Activated T-helper 1 cell treated with anti-CD3 and anti-CD28 coated beads, Interleukin-12 subunit alpha, Interleukin-12 subunit beta, Interleukin-2, Interleukin-4 antibody, amounts not matched to agents 30 ng/mL and 10 ng/mL and 1 ng/mL, durations not matched to agents 14 hours and 24 hours and 36 hours (primary cell): ENCODE measurements at places on chromosomes 11 and 22. TPM values are rescaled to one million over a fixed set of nuclear protein-coding genes. Genes with fewer than 3 reads are reported as not detected.

Gene OTOG
- not detected in 2 replicates for total RNA-seq

Gene CATSPERZ
- total RNA-seq, result 0.47 TPM in 1 of 2 replicates, not detected in the other

Gene RNF215
- total RNA-seq, result 10.3 and 13.2 TPM in 2 replicates

Gene SCGB1D2
- not detected in 2 replicates for total RNA-seq

Gene OR5A1
- total RNA-seq, result not detected in 2 replicates

Gene CRYAB
- total RNA-seq, result not detected in 2 replicates

Gene FGF19
- total RNA-seq, result not detected in 2 replicates

DNA sequence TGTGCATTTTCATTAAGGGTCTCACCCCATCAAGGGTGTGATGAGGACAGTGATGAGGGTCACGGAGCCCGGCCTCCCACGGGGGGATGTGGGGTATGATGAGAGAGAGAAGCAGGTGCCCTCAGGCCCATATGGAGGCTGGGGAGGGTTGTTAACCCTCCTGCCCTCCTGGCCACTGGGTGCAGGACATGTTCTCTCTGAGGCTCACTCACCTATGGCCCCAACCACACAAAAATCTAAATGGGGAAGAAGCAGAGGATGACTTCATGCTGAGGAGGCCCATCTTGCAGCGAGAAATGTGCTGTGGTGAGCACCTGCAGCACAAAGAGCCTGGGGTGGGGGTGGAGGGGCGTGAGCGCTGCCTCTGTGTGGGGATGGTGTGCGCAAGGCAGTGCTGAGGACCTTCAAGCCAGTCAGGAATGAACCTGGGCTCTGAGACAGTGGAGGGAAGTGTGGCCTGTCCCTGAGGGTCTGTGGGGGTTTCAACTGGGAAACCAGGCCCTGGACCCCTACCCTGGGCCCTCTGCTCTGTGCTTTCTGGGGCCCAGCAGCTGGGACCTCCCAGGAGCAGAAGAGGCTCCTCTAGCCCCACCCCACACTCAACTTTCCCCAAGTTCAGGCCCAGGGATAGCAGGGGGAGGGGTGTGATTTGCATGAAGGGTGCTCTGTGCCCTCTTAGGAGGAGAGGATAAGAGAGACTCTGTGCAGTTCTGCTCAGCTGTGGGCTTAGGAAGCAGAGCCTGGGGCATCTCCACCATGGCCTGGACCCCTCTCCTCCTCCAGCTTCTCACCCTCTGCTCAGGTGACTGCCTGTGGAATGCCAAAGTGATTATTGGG is 43.0 kb upstream of the TOP3B start:
- H3K27me3 ChIP-seq, result no peaks in the 10 kb centered on the region
- no peaks in the 10 kb centered on the region for H3K4me1 ChIP-seq
- DNase-seq, result no peak
- no peaks in the 10 kb centered on the region for H3K36me3 ChIP-seq
- H3K4me3 ChIP-seq, result no peak overlapping the region

DNA sequence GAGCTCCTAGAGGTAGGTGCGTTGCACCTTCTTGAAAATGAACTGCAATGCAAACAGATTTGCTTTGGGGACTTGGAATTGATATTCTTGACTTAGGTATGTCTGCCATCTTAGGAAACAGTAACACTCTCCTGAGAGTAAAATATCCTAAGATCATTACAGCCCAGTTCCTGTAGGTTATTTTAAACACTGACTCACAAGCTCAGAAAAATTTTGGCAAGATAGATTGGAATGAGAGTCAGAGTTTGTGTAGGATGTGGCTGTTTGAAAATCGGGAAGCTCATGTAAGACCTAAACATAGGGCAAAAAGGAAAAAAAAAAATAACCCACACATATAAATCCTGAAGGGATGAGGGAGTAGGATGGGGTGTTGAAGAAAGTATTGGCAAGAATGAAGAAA is 377.0 kb upstream of the LRRC4C start:
- DNase-seq, result no peak
- H3K36me3 ChIP-seq, result no peaks in the 10 kb centered on the region
- no peak overlapping the region for H3K4me3 ChIP-seq
- H3K4me1 ChIP-seq, result no peaks in the 10 kb centered on the region

DNA sequence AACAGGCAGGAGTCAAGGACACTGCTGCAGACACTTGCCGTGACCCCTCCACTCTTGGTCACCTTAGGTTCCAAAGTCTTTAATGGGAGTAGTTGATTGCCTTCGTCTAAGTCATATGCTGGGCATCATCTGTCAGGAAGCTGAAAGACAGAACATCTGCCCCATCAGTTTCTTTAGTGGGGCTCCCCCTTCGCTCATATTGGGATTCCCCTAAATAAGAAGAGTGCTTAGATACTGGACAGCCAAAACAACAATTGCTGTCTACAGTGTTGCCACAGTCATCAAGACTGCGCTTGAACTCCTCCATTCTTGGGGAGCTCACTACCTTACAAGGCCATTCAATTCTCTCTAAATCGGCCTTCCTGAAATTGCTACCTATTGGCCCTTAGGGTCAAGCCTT is 58.5 kb downstream of the UBASH3B start:
- H3K4me3 ChIP-seq, result no peak overlapping the region
- H3K27me3 ChIP-seq, result peaks cover 10% of the 10 kb centered on the region
- no peak for DNase-seq
- no peaks in the 10 kb centered on the region for H3K36me3 ChIP-seq
- no peak overlapping the region for H3K27ac ChIP-seq
- H3K4me1 ChIP-seq, result peaks cover 14% of the 10 kb centered on the region

DNA sequence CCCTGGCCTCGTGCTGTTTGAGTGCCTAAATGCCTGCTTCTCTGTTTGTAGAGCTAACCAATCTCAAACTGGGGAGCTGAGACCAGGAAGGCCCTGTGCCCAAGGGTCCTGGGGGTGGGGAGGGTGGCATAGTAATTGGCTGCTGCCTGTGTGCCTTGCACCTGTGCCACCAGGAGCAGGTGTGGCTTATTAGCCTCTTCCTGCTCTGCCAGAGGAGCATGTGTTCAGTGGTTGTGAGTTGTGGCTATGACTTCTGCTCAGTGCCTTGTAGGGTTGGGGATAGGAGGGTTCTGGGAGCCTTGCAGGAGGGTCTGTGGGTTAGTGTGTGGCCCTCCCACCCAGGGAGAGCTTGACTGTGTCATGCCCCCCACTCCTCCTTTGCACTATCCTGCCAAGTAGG is 109.2 kb downstream of the ZBTB16 start:
- peaks cover 63% of the 10 kb centered on the region for H3K4me1 ChIP-seq
- H3K4me3 ChIP-seq, result no peak overlapping the region

GRCh38 chr11:2383852-2384804 is 7.0 kb downstream of the CD81 start:
- no peaks in the 10 kb centered on the region for H3K27me3 ChIP-seq
- peaks cover 5% of the 10 kb centered on the region for H3K36me3 ChIP-seq
- peaks cover 25% of the 10 kb centered on the region for H3K4me1 ChIP-seq

- no peak overlapping the region for H3K4me3 ChIP-seq
- H3K27ac ChIP-seq, result no peak overlapping the region
- DNase-seq, result no peak
Observed at GRCh38 chr11:99565333-99565732, 544.6 kb downstream of the CNTN5 start.

- no peak overlapping the region for H3K4me3 ChIP-seq
- no peaks in the 10 kb centered on the region for H3K36me3 ChIP-seq
- no peaks in the 10 kb centered on the region for H3K27me3 ChIP-seq
- H3K4me1 ChIP-seq, result no peaks in the 10 kb centered on the region
- no peak overlapping the region for H3K27ac ChIP-seq
Observed at GRCh38 chr22:27621486-27622070, 180.0 kb downstream of the MN1 start.

DNA sequence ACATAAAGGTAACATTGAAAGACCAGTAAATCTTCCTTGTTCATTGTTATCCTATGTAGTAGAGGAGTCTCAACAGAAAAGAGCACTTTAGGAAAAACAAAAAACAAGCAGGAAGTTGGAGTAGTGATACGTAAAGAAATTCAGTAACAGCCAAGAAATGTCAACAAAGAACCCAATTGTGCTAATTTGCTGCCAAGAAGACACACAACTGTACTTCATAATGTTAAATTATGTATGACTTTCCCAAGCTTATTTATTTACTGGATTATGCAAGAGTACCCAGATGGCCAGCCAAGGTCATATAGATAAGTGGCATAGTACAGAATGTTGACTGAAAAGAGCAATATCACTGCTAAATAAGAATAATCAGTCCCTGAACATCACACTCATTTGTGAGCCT is 264.7 kb upstream of the CCDC179 start:
- H3K36me3 ChIP-seq, result no peaks in the 10 kb centered on the region
- H3K27ac ChIP-seq, result no peak overlapping the region
- no peak for DNase-seq

- DNase-seq, result no peak
- H3K27me3 ChIP-seq, result peaks cover 9% of the 10 kb centered on the region
- no peak overlapping the region for H3K27ac ChIP-seq
- no peaks in the 10 kb centered on the region for H3K36me3 ChIP-seq
- no peaks in the 10 kb centered on the region for H3K4me1 ChIP-seq
- no peak overlapping the region for H3K4me3 ChIP-seq
Observed at GRCh38 chr11:69913591-69914285, 94.5 kb upstream of the FGF3 start.

- no peaks in the 10 kb centered on the region for H3K36me3 ChIP-seq
- no peak for DNase-seq
- H3K27ac ChIP-seq, result no peak overlapping the region
- no peaks in the 10 kb centered on the region for H3K4me1 ChIP-seq
Observed at GRCh38 chr11:35969089-35970042, 25.5 kb downstream of the LDLRAD3 start.

- peaks cover 52% of the 10 kb centered on the region for H3K4me1 ChIP-seq
- DNase-seq, result no peak
- H3K4me3 ChIP-seq, result no peak overlapping the region
- no peaks in the 10 kb centered on the region for H3K27me3 ChIP-seq
Observed at GRCh38 chr11:36436064-36436463, 74.0 kb downstream of the TRAF6 start.

DNA sequence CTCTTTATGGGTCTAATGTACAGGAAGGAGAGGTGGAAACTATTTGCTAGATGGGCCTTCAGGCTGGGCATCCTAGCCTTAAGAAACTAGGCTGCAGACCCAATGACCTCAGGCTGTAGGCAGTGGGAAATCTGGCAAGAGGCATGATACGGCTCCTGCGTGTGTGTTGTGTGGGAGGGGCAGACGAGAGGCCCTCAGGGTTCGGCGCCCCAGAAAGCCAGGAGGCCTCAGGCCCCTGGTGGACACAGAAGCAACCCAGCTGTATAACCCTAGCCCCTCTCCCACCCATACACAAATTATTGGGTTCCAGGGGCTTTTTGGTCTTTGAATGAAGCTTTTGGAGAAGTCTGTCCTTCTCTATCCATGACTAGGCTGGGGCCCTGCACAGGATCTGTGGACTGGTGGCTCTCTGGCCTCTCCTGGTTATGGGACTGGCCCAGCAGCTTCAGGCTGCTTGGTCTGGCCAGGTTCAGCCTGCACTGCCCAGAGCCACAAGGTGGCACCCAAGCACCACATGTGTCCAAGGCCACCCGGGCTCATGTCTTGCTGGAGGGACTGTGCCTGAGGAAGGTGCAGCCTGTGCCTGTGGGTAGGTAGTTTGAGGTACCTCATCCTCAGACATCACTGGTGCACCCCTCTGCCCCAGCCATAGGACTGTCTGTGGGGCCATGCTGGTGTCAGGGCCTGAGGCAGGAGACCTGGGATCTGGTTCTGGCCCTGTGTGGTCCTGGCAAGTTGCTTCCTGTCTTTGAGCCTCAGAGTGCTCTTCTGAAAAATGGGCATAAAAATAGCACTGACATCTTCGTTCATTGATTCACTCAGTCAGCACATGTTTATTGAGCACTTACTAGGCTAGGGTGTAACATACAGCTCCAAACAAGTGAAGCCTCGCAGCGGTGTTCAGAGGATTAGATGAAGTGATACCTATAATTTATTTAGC is 87.5 kb downstream of the RRM1 start:
- no peaks in the 10 kb centered on the region for H3K36me3 ChIP-seq
- peaks cover 5% of the 10 kb centered on the region for H3K27me3 ChIP-seq
- H3K4me3 ChIP-seq, result no peak overlapping the region
- H3K27ac ChIP-seq, result no peak overlapping the region
- peak; percentile 16 for DNase-seq

DNA sequence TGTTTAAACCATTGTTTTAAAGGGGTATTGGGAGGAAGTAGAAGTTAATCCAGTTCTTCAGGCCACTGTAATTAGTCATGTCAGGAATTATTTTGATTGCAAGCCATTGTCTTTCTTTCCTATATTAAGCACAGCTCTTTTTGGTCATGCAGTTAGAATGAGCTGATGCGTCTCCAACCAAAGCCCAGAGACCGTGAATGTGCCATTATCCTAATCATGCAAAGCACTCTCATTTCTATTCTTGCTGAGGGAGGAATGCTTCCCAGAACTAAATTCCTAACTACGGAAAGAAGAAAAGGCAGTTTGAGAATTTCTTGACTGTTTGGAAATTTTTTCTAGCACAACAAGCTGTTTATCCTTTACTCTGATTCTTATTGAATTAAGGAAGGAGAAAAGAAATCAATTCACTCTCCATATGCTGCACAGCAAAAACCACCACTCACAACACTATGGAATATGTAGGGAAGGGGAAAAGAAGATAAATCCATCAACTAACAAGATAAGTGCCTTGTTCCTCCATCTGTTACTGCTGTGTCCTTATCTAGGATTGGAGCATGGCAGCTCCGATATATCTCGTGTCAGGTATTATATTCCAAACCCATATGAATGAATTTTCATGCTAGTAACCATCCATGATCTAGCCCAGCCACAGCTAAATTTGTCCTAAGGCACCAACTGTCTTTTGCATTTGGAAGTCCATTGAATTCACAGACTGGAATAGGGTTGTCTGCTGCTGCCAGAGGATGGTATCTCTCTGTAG is 70.8 kb downstream of the NTM start:
- H3K4me1 ChIP-seq, result no peaks in the 10 kb centered on the region
- H3K4me3 ChIP-seq, result no peak overlapping the region
- H3K27ac ChIP-seq, result no peak overlapping the region

DNA sequence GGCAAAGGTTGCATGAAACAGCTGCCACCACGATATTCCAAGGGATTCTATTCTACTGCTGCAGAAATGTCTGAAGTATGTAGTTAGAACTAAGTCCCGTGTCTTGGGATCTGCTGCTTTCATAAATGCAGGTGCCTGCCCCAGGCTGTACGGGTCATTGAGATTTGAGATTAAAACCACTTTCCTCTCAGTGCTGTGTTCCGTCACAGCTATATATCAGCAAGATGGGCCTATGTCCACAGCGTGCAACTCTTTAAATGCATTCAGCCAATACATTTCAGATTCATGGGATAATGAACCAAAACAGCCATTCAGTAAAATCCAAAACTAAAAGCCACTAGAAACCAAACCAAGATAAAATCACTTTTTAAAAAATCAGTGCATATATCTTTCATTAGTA is 107.3 kb upstream of the LUZP2 start:
- no peaks in the 10 kb centered on the region for H3K36me3 ChIP-seq
- no peak for DNase-seq
- no peaks in the 10 kb centered on the region for H3K4me1 ChIP-seq
- no peak overlapping the region for H3K27ac ChIP-seq

DNA sequence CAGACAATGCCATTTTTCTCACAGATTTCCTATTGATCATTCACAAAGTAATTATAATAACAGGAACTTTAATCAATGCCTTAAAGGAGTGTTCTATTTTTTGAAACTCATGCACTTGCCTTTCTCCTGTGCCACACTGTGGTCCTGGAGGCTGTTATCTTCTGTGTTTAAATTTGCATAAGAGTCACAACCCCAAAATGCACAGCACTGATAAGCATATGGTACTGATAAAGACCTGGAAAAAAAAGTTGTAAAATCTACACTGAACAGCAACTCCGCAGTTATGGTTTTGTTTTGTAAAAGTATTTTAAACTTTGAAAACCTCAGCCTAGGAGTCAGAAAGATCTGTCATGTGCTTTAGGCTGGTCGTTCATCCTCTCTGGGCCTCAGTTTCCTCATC is 9.1 kb upstream of the CCDC34 start:
- no peaks in the 10 kb centered on the region for H3K27me3 ChIP-seq
- no peak overlapping the region for H3K27ac ChIP-seq
- no peaks in the 10 kb centered on the region for H3K36me3 ChIP-seq
- no peaks in the 10 kb centered on the region for H3K4me1 ChIP-seq
